ENCODE measurements at places on chromosomes 4 and X.

- no peak for DNase-seq
These were observed 56.4 kb downstream of the PHKA2 start for GRCh38 chrX:18927558-18927957.

DNA sequence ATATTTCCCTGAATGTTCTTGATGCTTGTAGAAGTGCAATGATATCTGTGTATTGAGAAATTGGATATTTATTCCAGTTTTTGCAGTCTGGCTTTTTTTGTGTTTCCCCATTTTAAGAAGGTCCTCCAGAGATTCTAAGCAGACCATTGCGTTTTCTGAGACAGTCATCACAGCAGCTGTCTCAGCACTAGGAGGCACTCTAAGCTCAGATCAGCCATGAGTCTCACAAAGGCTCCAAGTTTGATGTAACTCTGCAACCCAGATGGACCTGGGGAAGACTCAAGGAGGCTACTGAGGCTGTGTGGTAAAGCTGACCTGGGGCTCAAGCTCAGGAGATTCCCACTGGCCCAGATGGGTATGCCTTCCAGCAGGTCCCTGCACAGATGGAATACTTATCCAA lies 89.3 kb upstream of the CYLC1 start:
- no peak for DNase-seq

- no peak for DNase-seq
These were observed 136.1 kb upstream of the WDFY3 start for GRCh38 chr4:85102606-85103005.

DNA sequence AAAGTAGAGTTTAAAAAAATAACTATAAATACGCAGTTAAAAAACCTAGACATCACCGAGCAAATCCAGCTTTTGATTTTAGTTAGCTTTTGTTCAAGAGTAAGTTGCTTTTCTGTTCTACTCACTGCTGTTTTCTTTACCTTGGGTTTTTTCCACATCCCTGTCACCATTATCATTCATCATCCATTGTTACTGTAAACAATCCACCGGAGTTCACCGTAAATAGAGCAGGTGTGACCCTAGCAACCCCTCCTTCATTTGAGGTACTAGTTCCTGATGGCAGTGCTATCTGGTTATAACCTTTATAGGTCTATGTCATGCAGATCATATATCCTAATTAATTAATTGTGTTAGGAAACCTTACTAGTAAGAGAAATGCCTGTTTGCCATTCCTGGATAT lies 43.0 kb upstream of the TEX13D start:
- DNase-seq = no peak

GRCh38 chr4:122156819-122157218 lies 4.7 kb downstream of the BLTP1 start:
- DNase-seq = no peak

GRCh38 chr4:142557239-142557801 lies 288.8 kb downstream of the INPP4B start:
- DNase-seq = no peak

- DNase-seq = no peak
These were observed 15.1 kb downstream of the TEC start for GRCh38 chr4:48254381-48255071.

- DNase-seq = no peak
These were observed 94.6 kb upstream of the INPP4B start for GRCh38 chr4:142940425-142941330.

DNA sequence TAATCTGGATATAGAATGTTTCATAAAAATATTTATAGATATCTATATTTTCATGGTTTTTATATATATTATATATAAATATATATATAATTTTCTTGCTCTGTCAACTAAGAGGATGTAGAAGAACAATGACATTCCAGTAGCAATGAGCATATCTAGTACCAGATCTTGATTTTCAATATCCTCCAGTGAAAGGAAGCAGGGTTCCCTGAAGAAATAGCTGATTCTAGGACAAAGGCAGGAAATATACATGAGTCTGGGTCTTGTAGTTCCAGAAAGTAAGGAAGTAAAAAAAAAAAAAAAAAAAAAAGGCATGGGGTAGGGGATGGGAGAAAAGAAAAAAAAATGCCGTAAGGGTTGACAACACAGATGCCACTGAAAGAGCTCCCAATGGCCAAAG lies 241.4 kb downstream of the RASL11B start:
- no peak for DNase-seq

DNA sequence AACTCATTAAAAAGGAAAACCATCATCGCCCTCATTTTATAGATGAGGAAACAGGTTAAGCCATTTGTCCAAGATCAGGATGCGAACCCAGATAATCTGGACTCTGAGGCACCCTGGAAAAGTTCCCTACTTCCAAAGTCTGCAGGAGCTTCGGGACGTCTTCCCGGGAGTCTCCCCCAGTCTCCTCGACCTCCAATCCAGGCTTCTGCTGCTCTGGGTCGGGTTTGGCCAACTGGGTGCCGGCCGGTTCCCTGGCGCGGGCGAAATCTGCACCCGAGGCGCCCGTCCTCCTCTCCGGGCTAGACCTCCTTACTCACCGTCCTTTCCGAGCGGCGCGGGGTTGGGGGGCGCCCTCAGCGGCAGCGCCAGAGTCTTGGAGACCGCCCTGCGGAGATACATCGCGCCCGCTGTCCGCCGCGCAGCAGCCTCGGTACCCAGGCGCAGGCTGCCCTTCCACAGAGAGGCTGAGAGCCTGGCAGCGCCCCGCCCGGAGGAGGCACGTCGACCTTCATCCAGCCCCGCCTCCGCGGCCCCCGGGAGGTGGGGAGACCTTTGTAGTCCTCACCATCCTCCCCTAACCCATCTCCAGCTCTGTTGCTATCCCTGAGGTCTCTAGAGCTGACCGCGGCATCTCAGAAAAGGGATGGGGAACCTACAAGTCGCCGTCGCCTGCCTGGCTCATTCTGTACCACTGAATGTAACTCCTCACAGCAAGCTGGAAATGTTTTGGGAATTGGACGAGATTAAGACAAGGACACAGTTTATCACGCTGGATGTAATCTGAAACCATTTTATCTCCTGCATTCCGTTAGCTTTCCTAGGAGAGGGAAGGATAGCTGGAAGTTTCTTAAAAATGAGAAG lies at the start of gene MGARP:
Gene MGARP (minus strand): TSS at position 466 of the 861 bp plus-strand sequence. CDS start 67 bp downstream, at position 399.
- DNase-seq = peak; percentile 9

- DNase-seq = no peak
These were observed 7.9 kb upstream of the FAM13A start for GRCh38 chr4:89064848-89065247.

- DNase-seq = no peak
These were observed 1967.9 kb downstream of the C4orf33 start for GRCh38 chr4:131063878-131064277.

GRCh38 chr4:173883821-173884220 lies 353.8 kb upstream of the HAND2 start:
- DNase-seq = no peak

- DNase-seq = peak; percentile 73
These were observed 68.6 kb downstream of the NOCT start for GRCh38 chr4:139083956-139084803.

DNA sequence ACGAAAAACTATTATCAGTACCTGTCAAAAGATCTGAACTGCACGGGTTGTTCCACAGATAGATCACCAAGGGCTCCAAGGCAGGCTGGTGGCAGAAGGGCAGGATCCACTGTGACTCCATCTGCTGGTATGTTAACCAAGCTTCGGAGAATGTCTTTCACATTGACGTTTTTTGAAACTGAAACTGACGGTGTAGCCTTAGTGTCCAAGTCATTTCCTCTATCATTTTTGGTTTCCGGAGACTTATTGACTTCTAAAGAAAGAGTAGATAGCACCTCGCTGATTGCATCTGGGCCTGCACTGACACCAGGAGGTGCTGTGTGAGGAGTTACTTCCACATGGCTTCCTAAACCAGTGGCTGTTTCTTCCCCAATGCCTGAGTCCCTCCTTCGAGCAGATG lies 186.9 kb downstream of the LRBA start:
- DNase-seq = peak; percentile 6

DNA sequence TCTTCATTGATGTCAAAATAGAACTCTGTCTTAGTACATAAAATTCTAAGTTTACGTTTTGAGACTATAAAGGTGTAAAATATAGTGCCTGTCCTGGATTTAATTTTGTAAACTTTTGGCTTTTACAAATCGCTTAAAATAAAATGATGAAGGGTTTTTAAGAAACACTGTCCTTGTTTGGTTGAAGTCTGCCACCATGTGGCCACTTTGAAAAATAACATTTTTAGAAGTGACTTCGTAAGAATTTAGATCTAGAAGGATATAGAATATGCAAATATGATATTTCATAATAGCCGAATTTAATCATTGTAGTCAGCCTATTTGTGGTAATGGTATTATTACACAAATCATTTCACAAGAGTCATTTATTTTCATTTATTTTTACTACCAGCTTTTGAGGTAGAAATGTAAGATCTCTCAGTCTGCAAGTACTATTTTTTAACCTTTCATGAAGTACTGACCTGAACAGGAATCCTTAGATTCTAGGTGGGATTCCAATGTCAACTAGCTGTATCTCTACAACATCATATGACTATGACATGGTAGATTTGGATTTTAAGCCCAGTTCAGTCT lies 31.0 kb upstream of the FAT4 start:
- no peak for DNase-seq

GRCh38 chrX:74525116-74525515 lies 89.3 kb downstream of the RLIM start:
- DNase-seq = no peak

- no peak for DNase-seq
These were observed 1.0 kb downstream of the SHISA3 start for GRCh38 chr4:42398171-42398870.

- DNase-seq = no peak
These were observed 5.9 kb downstream of the LAMP2 start for GRCh38 chrX:120463241-120463640.

- DNase-seq = no peak
These were observed 186.3 kb downstream of the FAT4 start for GRCh38 chr4:125501090-125501489.

GRCh38 chrX:72687396-72687795 lies 26.7 kb downstream of the PHKA1 start:
- no peak for DNase-seq

Data from stimulated activated CD4-positive, alpha-beta T cell treated with anti-CD3 and anti-CD28 coated beads, Interleukin-4, amount 100 ng/mL, for 4 hours (primary cell).